ENCODE measurements at places on chromosomes 5 and 9. TPM values are rescaled to one million over a fixed set of nuclear protein-coding genes. Genes with fewer than 3 reads are reported as not detected.

- no peak for DNase-seq
Observed at GRCh38 chr5:33726422-33727165, 165.2 kb downstream of the ADAMTS12 start.

DNA sequence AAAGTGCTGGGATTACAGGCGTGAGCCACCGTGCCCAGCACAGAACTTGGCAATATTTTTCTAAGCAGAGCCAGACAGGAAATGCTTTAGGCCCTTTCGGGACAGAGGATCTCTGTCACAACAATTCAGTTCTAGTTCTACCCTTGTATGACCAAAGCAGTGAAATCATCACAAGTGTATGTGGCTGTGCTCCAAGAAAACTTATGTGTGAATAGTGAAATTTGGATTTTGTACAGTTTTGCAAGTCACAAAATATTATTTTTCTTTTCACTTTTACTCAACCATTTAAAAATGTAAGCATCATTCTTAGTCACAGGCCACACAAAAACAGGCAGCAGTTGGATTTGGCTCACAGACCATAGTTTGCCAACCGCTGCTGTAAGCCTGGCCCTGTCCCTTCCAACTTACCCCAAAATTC lies 20.4 kb upstream of the PRUNE2 start:
- no peak for DNase-seq

DNA sequence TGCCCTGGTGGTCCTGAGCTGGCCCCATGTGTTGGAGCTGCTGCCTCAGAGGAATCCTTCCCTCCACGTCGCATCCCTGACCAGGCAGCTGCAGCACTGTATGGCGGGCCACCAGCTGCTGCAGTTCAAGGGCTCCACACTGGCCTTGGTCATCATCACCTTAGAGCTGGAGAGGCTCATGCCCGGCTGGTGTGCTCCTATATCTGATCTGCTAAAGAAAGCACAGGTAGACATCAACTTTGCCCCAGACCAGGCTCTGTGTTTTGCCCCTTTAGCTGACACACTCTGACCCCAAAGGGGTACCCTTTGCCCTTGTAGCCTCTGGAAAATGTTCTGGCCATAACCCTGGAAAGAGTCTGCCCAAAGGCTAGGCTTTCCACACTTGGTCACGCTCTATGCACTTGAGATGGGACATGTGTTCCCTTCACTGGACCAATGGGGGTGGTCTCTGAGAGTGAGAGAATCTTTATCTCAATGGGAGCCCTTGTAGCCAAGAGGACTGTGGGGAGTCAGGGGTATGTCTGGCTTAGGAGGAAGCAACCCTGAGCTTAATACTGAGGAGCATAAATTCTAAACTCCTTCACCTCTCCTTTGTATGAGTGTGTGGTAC lies 4.8 kb downstream of the CCNI2 start:
- no peak for DNase-seq

GRCh38 chr5:64147379-64147778 lies 18.3 kb upstream of the RNF180 start:
- DNase-seq, result no peak

DNA sequence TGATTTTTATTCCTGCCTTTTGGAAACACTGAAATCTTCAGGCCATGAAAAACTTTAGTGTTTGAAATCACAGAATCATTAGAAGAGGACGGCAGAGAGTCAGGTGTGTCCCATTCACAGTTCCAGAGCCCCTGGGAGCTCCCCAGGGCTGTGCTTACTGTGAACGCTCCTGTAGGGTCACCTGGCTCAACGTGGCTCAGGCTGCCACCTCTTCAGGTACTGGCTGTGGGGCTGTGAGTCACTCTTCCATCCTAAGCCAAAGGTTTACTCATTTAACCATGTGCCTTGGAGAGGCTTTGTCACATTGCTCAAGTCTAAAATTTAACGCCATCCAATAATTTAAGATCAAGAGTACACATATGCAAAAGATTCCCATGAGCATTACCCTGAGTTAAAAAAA lies 50.2 kb upstream of the FSTL4 start:
- no peak for DNase-seq

- no peak for DNase-seq
Observed at GRCh38 chr5:32326216-32326772, 13.6 kb upstream of the MTMR12 start.

DNA sequence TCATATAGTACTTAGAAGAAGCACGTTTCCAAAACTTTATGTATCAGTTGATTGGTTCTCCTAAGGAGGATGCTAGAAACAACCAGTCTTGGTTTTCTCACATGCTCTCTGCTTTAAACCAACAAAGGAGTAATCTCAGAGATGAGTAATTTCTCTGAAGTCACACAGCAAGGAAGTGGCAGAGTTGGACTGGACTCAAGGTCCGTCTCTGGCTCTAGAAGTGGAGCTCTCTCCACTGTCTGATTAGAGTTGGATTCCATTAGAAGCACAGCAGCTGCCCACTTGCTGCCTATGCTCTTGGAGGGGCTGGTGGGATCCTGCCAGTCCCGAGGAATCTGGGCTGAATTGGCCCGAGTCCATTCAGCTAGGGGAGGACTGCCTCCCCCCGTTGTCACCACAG lies 21.0 kb downstream of the RALGPS1 start:
- no peak for DNase-seq

GRCh38 chr5:131795879-131796792 lies 681 bp downstream of the FNIP1 start:
- DNase-seq, result peak; percentile 62

DNA sequence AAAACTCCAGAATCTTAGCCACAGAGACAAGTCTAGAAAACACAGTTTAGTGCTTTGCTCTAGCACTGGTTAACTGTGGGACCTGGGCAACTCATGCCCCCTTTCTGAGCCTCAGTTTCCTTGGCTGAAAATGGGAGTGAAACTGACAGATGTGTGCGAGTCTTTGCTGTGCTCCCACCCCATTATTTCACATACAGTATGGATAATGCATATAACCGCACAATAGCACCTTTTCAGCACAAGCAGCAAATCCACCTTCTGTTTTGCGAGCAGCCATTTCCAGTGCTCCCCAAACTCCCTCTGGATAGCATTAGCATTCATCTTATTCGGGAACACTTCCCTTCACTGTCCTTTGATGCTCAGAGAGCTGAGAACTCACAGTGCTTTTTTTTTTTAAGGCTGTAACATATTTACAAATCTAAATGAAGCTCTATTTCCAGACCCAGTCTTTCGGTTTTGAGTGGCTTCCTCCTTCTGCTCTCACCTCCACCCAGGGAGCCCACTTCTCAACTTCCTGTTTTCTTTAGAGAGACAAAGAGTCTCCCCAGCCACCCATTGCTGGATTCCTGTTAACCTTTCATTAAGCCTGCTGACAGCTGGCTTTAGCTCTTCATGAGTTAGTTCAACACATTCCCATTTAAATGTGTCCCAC lies 49.2 kb downstream of the TIMD4 start:
- DNase-seq, result no peak

DNA sequence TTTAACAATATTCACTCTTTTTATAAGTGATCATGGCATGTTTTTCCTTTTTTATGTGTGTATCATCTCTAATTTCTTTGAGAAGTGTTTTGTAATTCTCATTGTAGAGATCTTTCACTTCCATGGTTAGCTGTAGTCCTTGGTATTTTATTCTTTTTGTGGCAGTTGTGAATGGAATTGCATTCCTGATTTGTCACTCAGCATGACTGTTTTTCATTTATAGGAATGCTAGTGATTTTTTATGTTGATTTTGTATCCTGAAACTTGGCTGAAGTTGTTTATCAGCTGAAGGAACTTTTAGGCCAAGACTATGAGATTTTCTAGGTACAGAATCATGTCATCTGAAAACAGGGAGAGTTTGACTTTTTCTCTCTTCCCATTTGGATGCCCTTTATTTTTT lies 13.1 kb upstream of the SPINK13 start:
- no peak for DNase-seq

GRCh38 chr5:156402387-156402921 lies 75.5 kb downstream of the SGCD start:
- no peak for DNase-seq

GRCh38 chr5:10123254-10123989 lies 126.3 kb downstream of the ATPSCKMT start:
- no peak for DNase-seq

GRCh38 chr5:141155540-141156374 lies 5.9 kb downstream of the PCDHB6 start:
- DNase-seq, result no peak

DNA sequence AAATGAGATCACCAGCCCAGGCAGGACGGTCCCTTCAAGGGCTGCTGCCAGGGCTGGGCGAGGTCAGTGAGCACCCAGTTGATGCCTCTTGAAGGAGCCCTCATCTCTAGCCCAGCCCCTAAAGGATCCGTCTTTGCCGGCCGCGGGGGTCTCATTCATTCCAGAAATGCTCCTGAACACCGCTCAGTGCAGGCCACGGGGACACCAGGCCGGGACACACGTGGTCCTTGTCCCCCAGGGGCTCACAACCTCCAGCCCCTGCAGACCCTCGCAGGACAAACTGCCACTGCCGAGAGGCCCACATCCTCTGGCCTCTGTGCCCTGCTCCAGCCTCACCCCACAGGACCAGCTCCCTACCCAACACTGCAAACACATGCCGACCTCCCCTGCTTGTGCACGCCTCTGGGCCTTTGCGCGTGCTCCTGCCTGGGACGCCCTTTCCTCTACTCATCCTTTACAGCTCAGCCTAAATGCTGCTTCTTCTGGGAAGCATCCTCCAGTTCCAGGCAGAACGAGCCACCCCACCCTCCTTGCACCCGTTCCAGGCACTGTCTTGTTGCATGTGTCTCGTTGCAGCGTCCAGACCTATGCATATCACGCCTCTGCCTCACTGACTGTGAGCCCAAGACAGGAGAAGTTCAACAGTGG lies 10.3 kb upstream of the LAMC3 start:
- no peak for DNase-seq

DNA sequence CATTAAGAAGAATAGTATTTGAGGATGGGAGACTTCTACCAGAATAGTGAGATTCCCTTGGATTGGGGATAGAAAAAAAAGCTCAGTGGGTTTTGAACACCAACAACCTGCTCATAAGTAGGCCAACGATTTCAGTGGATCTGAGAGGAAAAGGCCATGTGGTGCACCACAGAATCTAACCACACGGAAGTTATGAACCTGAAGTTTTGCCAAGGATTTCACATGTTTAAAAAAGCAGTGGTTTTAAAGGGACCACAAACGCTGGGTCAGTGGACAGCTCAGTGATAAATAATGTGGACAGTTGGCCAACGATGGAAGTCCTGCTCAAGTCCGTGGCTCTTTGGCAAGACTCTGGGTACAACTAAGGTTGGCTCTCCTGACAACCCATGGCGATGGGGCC lies 107.2 kb upstream of the TXNDC8 start:
- DNase-seq, result no peak

CACNA1B gene
- total RNA-seq, result 31.4 TPM

GARIN3 gene
- not detected for total RNA-seq

ERAP2 gene
- 3.8 TPM for total RNA-seq

FBXO10 gene
- 16.5 TPM for total RNA-seq

HDAC3 gene
- 56.3 TPM for total RNA-seq

PCDHGA11 gene
- 29.1 TPM for total RNA-seq

ARAP3 gene
- 5.4 TPM for total RNA-seq

LCN9 gene
- total RNA-seq, result not detected

MAMDC2 gene
- total RNA-seq, result 9.6 TPM
